ENCODE measurements at places on chromosomes 7 and 10.

DNA sequence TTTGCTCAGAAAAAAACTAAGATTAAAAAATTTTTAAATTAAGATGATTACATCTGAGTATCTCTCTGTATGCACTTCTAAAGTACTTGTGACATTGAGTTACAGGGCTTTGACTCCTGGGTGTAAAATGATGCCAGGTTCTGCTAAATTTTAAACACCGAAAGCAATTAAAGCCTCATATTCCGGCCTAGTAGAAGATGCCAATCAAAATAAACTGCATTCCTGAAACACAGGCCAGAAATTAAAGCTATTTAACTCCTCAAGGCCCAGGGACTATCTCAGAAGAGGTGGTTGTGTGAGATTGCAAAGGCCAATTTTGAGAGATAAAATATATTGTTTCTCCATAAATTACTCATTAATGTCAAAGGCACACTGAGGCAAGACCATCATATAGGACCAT lies 388.3 kb downstream of the KIF20B start:
- DNase-seq, result no peak

GRCh38 chr10:49173853-49174252 lies 14.3 kb downstream of the TMEM273 start:
- no peak for DNase-seq

GRCh38 chr10:69716711-69717560 lies 84.8 kb upstream of the COL13A1 start:
- DNase-seq, result peak; percentile 87

GRCh38 chr10:114140036-114140435 lies 34.0 kb downstream of the CCDC186 start:
- no peak for DNase-seq

GRCh38 chr10:24623383-24623782 lies 100.3 kb downstream of the ARHGAP21 start:
- no peak for DNase-seq

GRCh38 chr7:39686261-39686924 lies 63.0 kb downstream of the RALA start:
- no peak for DNase-seq

DNA sequence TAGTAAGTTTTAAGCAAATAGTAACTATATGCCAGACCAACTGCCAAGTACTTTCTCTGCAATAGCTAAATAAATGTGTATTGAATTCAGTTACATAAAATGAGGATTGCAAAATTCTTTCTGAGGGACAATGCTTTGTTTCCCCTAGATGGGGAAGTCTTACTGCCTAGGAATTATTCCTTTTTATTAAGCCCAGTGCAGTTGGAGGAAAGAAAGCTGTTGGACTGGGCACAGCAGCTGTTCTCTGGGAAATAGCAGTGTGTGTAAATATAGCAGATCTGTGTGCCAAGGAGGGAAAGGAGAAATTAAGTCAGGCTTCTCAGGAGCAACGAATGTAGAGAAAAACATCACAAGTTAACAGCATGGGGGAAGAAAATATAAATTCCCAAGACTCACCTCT lies 77.1 kb downstream of the SEC23IP start:
- DNase-seq, result no peak

DNA sequence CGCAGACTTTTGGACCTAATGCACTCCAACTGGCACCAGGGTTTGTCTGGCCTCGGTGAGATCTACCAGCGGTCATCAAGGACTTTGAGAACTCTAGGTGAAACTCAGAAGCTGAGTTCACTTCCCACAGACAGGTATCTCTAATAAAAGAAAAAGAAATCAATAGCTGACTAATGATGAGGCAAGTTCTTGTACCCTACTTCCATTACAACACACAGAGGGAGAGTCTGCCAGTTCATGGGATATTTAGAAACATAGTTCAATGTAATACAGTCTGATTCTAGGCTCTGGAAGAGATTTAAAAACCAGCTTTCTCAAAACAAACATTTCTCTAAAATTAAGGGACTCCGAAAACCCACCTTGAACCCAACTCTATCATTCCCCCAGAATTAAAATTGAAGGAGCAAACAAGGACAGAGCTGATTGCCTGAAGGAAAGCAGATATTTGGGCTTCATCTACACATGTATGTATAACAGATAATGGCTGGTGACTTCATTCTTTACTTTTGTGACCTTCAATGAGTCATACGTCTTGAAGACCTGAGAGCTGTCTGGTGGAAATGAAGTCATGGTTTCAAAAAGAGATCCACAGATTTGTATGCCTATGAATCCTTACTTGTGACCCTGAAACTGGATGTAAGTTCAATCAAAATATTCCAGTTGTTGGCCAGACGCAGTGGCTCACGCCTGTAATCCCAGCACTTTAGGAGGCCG lies 2.7 kb upstream of the PNLIPRP1 start:
- no peak for DNase-seq

DNA sequence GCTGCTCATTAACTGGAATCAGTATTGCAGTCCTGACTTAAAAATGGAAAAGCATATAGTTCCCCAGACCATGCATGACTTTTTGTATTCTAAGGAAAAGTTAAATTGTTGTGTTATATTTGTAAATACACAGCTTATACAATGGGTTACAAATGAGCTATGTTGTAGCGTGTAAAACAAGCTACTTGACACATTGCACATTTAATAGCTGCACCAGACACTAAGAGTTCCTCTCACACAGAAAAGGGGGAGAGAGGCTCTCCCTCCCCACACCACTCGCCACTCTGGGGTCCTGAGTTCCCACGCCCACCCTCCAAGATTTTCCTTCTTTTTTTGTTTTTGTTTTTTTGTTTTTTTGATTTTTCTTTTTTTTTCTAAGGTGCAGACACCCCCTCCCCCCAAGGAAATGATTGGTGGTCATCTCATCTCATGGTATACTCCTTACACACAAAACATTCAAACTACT lies 6.3 kb downstream of the KLF6 start:
- no peak for DNase-seq

DNA sequence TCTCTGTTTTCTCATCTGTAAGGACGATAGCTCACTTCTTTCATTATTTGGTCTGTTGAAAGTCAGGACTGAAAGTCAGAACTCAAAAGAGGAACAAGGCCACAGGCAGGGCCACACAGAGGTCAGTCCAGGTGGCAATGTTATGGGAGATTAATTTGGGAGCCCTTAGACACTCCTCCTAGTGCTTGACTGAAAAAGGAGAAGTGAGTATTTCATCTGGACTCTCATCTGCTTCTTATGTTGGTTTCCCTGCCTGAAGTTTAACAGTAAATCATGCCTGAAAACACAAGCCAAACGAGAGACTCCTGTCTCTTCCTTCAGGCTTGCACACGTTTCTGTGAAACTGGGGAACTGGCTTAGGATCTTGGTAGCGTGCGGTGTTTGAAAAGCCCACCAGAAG lies 248.5 kb downstream of the BUB3 start:
- DNase-seq, result peak; percentile 95

GRCh38 chr7:2473496-2474180 lies 2.6 kb downstream of the GRIFIN start:
- DNase-seq, result no peak

GRCh38 chr7:68706291-68706690 lies 892.0 kb upstream of the AUTS2 start:
- no peak for DNase-seq

Data from Karpas-422 (cell line).